ENCODE measurements at places on chromosomes 2 and 18.

DNA sequence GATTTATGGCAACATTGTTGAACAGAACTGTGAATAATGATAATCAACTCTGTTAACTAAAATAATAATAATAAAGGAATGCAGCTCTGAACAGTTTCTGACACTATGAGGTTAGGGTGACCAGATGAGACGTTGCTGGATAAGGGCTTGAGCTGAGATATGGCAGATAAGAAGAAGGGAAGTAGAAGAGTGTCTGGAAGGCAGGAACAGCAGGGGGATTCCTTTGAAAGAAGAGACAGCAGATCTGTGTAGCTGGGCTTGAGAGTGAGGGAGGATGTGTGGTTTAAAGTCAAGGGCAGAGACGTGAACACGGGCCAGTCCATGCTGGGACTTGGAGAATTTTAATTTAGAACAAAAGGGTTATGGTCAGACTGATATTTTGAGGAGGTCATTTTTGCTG lies 273.1 kb upstream of the SLC14A2 start:
- DNase-seq = no peak

DNA sequence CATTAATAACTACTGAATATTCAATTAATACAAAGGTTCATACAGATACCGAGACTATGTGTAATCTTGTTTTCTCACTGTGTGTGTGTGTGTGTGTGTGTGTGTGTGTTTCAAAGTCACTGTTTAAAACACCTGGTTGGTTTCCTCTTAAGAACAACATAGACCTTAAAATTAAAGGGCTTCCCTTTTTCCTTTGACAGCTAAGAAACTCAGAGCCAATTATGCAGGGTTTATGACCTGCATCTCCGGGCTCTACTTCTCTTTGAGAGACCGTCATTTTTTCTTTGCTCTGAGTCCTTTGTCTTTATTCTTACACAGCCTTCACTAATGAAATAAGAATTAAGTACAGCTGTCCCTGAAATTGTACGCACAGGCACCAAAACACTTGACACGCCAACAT lies 145.6 kb downstream of the HDAC4 start:
- DNase-seq = no peak

- no peak for DNase-seq
These were observed 23.0 kb downstream of the POLR2D start for GRCh38 chr2:127834951-127835350.

GRCh38 chr2:30095402-30095801 lies 51.4 kb upstream of the YPEL5 start:
- DNase-seq = peak; percentile 8

- no peak for DNase-seq
These were observed 9.9 kb downstream of the KCNIP3 start for GRCh38 chr2:95307036-95307435.

- no peak for DNase-seq
These were observed 58.7 kb downstream of the ABCG8 start for GRCh38 chr2:43897492-43897891.

DNA sequence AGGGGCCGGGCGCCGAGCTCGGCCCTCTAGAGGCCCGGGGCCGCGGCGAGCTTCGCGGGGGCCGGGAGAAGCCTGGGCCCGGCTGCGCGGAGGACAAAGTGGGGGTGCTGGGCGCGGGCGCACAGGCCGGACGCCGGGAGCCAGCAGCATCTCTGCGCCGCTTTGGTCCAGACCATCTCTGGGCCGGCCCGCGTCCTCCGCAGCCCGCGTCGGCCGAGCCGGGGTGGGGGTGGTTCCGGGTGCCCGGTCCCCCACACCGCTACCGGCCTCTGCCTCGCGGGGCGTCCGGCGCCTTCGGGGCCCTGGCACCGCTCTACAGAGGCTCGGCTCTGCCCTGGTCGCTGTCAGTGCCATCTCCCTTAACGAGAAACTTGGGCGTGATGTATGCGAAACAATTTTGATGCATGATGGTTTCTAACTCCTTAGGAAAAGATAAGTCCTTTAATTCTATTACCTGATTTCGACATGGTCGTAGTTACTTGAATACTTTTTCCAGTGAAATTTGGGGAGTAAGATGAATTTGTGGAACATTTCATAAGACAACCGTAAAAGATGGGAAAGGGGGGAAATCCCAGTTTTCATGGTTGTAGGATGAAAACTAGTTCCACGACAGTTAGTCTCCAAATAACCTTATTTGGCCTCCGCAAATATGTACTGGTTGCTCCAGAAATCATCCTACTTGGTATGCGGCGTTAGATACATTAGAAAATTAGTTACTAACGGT lies 562 bp downstream of the TWSG1 start:
- peak; percentile 52 for DNase-seq

- peak; percentile 6 for DNase-seq
These were observed 292.1 kb upstream of the KLHL29 start for GRCh38 chr2:23092831-23093230.

GRCh38 chr2:3870222-3870621 lies 166.8 kb downstream of the DCDC2C start:
- no peak for DNase-seq

GRCh38 chr2:210195101-210195852 lies 24.1 kb upstream of the KANSL1L start:
- DNase-seq = peak; percentile 34

GRCh38 chr2:213315168-213315876 lies 31.1 kb downstream of the SPAG16 start:
- no peak for DNase-seq

GRCh38 chr2:98383166-98383565 lies 36.9 kb downstream of the CNGA3 start:
- DNase-seq = no peak

DNA sequence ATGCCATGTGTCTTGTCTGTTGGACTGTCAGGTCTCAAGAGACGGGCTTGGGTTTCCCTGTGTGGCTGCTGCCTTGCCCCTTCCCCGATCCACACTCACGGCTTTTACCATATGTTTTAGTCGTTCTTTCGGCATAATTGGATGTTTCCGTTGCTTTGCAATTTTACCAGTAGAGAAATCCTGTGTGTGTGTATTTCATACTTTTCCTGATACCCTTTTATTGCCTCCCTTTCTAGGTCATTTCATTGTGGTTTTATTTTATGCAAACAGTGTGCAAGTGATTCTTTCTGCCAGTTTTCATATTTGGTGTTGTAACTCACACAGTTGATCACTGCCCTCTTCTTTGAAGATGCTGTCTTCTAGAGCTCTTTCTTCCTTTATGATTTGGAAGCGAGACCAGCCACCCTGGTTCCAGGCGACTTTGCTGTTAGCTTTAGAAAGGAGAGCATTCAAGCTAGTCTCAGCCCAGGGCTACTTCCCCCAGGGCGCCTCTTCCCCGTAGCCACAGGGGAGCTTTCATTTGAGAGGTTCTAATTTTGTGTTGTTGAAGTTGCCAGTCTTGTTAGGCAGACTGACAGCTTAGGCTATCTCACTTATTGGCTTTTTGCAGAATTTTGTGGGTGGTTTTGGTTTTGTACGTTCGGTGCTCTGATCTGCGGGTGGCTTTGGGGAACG lies 17.0 kb downstream of the SH3BP4 start:
- peak; percentile 72 for DNase-seq

DNA sequence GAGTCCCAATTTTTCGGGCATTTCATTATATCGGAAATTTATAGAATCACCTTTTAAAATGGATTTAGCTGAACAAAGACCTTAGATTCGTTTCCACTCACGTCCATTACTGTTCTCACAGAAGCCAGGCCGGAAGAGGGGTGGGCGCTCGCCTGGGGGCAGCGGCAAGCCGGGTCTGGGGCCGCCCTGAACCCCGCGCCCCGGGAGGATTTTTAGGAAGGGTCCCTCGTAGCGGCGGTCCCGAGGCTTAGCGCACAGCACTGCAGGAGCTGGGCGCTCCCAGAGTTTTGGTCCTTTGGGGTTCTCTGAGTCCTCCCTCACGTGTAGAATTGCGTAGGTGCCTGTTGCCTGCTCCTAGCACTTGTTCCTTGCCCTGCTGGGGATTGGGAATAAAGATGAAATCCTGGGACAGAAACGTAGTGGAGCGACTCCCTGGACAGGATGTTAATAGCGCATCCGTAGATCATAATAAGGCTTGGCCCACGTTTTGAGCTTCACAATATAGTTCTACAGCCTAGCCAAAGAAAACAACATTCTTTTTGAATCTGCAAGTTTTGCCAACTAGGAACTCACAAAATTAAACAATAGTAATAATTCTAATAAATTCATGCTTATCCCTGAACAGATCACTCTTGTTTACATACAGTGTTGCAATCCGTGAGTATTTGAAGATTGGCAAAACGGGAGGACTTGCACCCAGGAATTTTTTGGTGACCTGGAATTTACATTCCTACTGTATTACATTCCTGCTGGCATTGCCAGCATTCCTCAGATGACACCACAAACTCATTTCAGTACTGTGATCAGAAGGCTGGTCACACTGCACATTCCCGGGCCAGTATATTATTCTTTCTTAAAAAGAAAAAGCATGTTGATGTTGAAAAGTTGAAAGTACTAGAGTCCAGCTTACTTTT lies 875 bp downstream of the C18orf63 start:
- DNase-seq = peak; percentile 86

- DNase-seq = peak; percentile 31
These were observed 78.0 kb downstream of the TMEM182 start for GRCh38 chr2:102839668-102840388.

- no peak for DNase-seq
These were observed 58.0 kb downstream of the FAM168B start for GRCh38 chr2:131035112-131035825.

DNA sequence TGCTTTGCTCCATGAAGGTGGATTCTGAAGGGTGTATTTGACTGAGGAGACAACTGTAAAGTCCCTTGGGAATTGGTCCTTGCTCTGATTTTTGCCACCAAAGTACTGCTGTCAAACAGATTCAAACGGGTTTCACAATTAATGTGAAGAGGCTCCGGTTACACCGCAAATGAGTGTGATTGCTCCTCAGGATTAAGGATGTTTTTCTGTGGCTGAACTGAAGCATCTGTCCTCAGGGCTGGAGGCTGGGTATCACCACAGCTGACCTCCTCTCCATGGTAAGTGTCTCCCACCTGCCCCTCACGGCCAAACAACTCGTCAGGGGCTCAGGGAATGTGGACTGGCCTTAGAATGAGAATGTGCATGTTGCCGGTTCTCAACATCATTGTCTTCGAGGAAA lies 130.4 kb upstream of the NDUFV2 start:
- DNase-seq = no peak

DNA sequence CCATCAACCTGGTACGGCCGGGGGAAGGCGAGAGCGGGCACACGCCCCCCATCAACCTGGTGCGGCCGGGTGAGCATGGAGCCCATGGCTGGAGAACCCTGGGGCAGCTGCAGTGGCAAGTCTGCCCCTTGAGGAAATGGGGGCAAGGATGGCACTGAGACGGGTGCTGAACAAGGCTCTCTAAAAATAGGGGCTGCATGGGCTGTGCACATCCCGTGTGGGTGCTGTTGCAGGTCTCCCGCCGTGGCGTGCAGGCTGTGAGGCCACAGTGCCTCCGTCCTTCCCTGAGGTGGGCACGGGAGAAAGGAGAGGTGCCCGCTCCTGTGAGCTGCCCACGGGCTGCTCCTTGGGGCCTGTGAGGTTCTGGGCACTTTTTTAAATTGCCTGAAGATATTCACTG lies 99.2 kb downstream of the NFATC1 start:
- no peak for DNase-seq

GRCh38 chr2:124121760-124122275 lies 96.7 kb downstream of the CNTNAP5 start:
- DNase-seq = no peak

DNA sequence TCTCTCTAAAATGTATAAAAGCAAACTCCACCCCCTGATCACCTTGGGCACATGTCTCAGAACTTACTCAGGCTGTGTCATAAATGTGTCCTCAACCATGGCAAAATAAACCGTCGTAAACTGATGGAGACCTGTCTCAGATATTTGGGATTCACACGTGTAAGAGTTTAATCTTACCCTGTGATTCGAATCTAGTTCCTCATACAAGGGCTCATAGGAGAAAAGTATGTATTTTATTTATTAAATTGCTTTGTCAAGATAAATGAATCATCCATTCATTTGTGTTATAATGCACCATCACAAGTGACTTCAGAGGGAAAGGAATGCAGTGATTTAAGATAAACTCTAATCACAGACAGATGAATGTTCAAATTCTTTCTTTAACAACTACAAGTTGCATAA lies 712.5 kb upstream of the LRATD1 start:
- DNase-seq = peak; percentile 35

GRCh38 chr2:190425221-190425866 lies 17.2 kb downstream of the MFSD6 start:
- no peak for DNase-seq

DNA sequence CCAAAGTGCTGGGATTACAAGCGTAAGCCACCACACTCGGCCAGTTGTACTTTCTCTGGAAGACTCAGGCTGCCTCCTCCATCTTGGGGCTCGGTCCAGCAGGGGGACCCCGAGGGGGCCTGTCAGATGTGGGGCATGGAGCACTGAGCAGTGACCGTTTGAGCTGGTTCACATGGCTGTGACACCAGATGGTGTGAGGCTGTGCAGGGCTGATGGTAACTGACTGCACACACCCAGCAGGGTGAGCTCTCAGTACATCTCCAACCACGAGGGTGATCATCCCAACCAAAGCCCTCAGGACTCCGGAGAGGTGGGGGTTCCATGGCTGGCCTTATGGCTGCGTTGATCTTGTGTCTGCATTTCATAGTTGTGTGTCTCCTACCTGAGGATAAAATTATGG lies 63.4 kb downstream of the FAM168B start:
- no peak for DNase-seq

GRCh38 chr2:46125798-46126197 lies 171.4 kb upstream of the EPAS1 start:
- no peak for DNase-seq

- DNase-seq = no peak
These were observed 101.1 kb downstream of the TCF4 start for GRCh38 chr18:55486936-55487335.

DNA sequence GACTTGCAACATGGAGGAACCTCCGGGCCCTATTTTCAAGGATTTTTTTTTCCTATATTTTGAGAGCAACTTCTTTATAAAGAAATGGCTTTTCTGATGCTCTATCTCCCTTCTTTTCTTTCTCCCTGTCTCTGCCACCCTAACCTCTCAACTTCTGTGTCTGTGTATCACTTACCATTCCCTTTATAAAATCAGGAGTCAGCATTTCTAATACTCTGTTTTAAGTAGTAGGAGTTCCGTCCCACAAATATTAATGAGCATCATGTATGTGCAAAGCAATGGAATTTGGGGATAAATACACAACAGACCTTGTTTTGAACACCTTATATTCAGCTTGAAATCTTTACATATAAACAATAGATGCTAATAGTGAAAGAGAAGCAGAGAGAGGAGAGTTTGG lies 268.0 kb downstream of the DCC start:
- no peak for DNase-seq

DNA sequence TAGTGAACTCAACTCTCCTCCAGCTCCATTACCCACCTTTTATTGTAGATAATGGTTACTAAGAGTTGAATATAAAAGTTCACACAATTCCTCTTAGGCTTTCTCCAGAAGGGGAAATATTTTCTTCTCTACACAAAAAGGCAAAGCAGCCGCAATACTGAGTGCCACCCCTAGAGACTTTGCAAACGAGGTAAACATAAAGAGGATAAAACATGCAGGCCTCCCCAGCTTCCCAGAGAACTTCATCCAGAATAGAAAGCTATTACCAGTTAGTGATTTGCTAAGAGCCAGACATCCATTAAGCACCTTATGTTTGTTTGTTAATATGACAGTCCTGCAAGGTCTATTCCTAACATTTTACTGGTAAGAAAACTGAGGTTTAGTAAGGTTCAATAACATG lies 17.4 kb downstream of the ZNF521 start:
- DNase-seq = no peak

GRCh38 chr2:30897539-30897938 lies 90.3 kb upstream of the CAPN13 start:
- DNase-seq = no peak
